ENCODE measurements at places on chromosomes 16 and 17. TPM values are rescaled to one million over a fixed set of nuclear protein-coding genes. Genes with fewer than 3 reads are reported as not detected.

GRCh38 chr17:76710863-76711611 is at the start of gene MXRA7:
Gene MXRA7 (minus strand): TSS chr17:76710965. CDS start chr17:76710946, 19 bp downstream.
- no peak for DNase-seq

The OTOP2 gene
- not detected for total RNA-seq

The CDH8 gene
- total RNA-seq: under 0.01 TPM

The NUP85 gene
- total RNA-seq: 37.1 TPM

Data from breast epithelium (tissue), 4 donors.